Muscle of arm (tissue), 14 donors: ENCODE measurements at places on chromosomes 7 and 10.

DNA sequence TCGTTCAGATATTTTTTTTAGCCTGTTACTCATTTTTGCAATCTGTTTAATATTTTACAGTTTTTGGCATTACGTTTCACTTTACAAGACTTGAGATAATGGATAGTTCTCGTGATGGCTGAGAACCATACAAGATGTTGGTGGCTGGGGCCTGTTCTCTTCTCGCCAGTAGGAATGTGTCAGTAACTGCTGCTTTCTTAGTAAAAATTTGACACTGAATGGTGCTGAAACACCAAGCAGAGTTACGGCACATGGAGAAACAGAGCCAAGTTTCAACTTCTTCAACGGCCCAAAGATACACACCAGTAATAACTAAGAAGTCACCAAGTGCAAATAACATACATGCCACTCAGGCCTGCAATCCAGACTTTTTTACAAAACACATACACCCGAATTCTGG lies 130.4 kb downstream of the NRP1 start:
- no peak for DNase-seq

- DNase-seq, result no peak
Observed at GRCh38 chr10:85137253-85137652, 808.9 kb downstream of the CCSER2 start.

DNA sequence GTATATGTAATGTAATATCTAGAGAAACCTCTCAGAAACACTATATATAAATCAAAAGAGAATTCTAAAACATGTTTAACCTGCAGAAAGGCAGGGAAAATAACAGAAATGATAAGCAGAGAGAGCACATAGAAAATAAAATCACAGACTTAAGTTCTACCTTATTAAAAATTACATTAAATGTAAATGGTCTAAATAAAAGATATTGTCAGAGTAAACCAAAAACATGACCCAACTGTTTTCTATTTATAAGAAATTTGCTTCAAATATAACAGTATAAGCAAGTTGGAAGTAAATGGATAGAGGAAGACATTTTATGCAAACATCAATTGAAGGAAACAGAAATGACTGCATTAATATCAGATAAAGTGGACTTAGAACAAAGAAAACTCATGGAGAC lies 43.4 kb downstream of the HECTD2 start:
- no peak for DNase-seq

DNA sequence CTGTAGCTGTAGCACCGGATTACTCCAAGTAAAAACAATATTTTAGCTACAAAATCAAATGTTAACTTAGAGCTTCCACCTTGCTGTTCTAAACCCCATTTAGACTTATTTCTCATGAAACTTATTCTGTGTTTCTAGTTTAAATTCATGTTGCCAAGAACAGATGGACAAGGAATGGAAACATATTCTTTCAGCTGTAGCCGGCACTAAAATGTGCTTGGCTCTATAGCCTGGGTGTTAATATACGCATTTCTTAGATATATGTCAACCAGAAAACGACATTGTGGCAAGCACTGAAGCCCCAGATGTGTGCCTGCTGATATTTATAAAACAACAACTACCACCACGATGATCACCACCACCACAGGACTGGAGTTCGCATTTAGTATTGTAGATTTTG lies 190.3 kb upstream of the ETV1 start:
- DNase-seq, result no peak

DNA sequence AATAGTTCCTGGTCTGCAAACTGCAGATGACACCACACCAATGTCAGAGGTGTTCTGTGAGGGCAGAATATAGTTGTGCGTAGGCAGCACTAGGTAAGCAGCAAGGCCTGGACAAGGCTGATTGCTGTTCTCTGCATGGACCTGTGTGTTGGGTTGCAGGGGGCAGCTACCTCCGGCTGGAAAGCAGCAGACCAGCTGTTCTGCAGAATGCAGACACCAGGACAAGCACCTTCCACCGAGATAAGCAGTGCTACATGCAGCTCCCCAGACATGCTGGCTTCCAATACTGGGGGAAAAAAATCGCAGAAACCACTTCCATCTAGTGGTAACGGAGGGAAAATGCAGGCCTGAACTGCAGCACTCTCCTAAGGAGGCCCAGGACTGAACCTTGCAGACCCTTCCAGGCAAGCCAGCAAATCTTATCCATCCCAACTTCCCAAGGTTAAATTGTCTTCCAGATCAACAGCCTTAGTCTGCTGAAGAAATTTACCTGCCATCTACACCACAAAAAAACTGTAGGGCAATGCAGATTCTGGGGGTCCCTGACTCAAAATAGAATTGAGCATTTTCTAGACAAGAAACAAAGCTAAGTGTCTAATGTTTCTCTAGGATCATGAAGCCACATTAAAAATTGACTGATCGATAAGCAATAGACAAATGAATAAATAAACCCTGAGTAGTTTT lies 50.5 kb upstream of the COBL start:
- DNase-seq, result peak; percentile 46

DNA sequence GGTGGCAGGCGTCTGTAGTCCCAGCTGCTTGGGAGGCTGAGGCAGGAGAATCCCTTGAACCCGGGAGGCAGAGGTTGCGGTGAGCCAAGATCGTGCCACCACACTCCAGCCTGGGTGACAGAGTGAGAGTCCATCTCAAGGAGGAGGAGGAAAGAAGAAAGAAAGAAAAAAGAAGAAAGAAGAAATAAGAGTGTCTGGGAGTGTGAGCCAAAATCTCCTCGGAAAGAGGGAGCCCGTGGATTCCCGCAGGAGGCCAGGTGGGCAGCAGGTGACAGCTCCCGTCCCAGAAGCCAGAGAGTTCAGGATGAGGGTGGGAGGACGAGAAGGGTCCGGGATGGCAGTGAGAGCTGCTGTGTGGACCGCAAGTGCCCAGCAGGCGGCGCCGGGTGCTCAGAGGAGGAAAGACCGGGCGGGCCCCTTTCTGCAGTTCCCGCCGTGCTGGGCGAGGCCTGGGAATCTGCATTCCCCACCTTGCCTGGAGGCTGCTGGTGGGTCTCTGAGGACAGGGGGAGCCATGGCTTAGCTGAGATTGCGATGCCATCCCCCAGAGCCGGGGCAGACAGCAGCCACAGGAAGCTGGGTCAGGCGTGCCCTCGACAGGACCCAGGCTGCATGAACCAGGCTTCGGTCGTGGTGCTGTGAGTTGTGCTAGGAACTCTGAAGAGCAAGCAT lies 17.1 kb upstream of the AMZ1 start:
- peak; percentile 53 for DNase-seq
